ENCODE measurements at places on chromosomes 1 and 21.

DNA sequence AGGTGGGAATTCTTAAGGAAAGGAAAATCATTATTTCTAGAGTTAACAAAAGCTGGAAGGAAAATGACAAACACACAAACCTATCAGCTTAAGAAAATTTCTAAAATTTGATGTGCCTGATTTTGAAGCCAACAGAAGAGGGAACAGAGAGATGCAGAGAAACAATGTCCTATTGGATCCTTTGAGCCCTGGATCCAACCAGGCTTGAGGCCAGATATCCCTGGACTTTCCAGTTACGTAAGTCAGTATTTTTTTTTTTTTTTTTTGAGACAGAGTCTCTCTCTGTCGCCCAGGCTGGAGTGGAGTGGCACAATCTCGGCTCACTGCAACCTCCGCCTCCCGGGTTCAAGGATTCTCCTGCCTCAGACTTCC, 648.9 kb downstream of the KIF26B start:
- DNase-seq = no peak

DNA sequence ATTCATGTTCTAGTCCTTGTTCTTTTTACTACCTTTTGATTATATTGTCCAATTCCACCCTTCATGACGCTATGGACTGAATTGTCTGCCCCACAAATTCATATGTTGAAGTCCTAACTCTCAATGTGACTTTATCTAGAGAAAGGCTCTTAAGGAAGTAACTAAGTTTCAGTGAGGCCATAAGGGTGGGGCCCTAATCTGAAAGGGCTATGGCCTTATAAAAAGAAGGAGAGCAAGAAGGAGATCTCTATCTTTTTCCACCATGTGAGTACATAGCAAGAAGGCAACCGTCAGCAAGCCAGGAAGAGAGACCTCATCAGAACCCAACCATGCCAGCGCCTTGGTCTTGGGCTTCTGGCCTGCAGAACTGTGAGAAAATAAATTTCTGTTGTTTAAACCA, 95.9 kb downstream of the HIVEP3 start:
- no peak for DNase-seq

- DNase-seq = no peak
These were observed 2.4 kb downstream of the BLACAT1 start for GRCh38 chr1:205453466-205453865.

GRCh38 chr1:22709227-22709626, 1.4 kb upstream of the EPHB2 start:
- DNase-seq = no peak

DNA sequence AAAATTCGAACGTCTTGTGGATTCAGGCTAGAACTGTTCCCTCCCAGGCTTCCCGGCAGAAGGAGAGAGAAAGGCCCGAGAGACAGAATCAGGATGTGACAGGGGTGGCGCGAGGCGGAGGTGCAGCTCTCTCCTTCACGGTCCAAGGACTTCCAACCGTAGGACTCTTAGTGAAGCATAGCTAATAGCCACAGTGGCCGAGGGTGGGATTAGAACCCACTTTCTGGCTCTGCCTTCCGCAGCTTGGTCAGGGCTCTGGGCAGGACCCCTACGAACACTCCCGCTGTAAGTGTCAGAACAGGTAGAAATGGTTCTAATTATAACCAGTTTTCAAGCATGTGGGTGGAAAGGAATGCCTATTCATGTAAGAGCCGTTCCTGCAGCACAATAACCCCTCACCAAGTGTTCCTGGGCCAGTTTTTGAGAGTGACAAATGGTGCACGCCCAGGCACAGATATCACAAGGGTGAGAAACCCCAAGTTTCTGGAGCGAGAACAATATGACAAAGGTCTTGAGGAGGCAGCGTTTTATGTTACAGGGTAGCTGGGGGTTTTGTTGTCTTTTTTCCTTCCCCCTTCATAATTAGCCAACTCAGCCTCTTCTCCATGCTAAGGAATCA, 86.4 kb downstream of the SYF2 start:
- DNase-seq = no peak

GRCh38 chr1:92980732-92981647, 19.7 kb upstream of the DIPK1A start:
- DNase-seq = no peak

- peak; percentile 32 for DNase-seq
These were observed 14.4 kb downstream of the CD58 start for GRCh38 chr1:116556289-116557006.

GRCh38 chr1:24193046-24193445, 6.0 kb upstream of the IFNLR1 start:
- no peak for DNase-seq

- no peak for DNase-seq
These were observed 65.2 kb downstream of the FCRL5 start for GRCh38 chr1:157487096-157487495.

DNA sequence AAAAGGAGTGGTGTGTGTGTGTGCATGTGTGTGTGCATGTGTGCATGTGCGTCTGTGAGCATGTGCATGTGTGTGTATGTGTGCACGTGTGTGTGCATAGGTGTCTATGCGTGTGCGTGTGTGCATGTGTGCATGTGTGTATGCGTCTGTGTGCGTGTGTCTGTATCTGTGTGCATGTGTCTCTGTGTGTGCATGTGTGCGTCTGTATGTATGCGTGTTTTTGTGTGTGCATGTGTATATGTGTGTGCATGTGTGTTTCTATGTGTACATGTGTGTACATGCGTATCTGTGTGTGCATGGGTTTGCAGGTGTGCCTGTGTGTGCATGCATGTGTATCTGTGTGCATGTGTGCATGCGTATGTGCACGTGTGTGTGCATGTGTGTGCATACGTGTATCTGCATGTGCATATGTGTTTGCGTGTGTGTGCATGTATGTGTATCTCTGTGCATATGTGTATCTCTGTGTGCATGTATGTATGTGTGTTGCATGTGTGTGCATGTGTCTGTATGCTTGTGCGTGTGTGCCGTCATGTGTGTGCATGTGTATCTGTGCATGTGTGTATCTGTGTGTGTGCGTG, 77.9 kb downstream of the TCP10L start:
- no peak for DNase-seq

GRCh38 chr1:171545523-171545922, 60.2 kb downstream of the PRRC2C start:
- DNase-seq = no peak

- DNase-seq = no peak
These were observed 516.9 kb downstream of the BRINP3 start for GRCh38 chr1:189960769-189961168.

- DNase-seq = no peak
These were observed 105.0 kb downstream of the KIAA0319L start for GRCh38 chr1:35452106-35452774.

DNA sequence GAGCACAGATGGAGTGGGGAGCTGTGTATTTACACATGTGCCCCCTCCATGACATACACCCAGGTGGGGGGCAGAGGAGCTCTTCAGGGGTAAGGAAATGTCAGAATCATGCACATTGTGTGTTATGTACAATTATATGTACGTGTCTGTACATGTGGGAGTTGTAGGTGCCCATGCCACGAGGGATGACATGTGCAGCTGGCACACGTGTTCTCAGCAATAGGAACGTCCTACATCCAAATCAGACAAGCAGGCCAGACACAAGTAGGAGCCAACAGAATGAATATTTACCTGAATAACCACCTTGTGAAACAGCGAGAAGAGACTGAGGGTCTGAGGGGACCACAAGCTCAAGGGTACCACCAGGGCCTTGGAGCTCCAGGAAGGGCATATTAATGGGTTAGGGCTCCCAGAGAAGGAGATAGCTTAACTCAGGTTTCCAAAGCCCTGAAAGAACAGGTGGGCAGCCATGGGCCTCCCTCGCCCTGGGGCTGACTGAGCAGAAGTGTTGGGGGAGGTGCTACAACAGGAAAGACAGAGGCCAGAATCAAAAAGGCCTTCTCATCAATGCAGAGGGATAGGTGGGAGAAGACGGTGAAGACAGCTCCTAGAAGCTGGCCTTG, 3.2 kb downstream of the COL16A1 start:
- no peak for DNase-seq

- DNase-seq = no peak
These were observed 81.1 kb downstream of the PGM1 start for GRCh38 chr1:63674238-63674864.

- no peak for DNase-seq
These were observed 156.3 kb downstream of the C1orf94 start for GRCh38 chr1:34332996-34333395.

DNA sequence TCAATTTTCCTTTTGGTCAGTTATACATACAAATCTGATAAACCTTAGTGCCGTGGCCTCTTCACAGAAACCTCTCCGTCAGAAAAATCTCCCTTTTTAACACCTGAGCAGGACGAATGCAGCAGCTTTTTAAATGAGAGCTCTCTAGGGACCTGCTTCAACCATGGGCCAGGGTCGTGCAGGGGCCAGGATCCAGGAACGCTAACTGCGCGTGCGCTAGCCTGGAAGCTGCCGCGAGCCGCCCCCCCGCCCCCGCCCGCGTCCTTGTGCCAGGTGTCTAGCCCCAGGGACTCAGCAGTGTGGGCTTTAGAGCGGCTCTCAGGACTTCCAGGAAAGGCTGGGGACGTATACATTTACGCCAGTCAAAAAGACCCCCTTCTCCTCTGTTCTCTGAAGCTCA, 136.8 kb upstream of the FMN2 start:
- no peak for DNase-seq

GRCh38 chr21:36744560-36745231, 45.8 kb downstream of the SIM2 start:
- no peak for DNase-seq

DNA sequence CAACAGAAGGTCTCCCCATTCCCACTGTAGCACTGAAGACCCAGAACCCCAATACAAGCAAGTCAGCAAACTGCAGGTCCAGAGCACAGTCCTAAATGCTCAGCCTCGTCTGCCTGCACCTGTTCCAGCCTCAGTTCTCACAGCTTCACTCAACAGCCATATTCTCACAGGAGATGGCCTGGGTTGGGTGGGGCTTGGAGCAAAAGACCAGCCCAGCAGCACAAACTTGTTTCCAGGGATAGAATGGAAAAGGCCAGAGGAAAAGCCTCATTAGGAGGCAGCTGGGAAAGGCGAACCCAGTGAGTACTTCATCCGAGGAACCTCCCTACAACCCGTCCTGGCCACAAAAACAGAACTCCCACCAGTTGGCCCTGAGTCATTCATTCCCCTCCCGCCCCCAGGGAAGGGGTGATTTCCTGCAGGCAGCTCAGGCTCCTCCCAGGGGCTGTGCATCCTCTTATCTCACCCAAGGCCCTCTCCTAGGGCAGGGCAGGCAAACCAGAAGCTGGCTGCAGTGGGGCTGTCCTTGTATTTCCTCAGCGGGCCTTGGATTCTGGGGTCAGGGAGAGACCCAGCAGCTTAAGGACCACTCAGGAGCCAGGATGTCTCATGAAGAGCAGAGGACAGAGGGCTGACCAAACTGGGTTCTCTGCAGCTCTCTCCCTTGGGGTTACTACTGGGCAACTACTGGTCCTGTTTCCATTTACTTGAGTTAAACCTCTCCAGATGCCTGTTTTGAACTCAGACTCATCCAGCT, 7.4 kb upstream of the MPL start:
- DNase-seq = no peak

DNA sequence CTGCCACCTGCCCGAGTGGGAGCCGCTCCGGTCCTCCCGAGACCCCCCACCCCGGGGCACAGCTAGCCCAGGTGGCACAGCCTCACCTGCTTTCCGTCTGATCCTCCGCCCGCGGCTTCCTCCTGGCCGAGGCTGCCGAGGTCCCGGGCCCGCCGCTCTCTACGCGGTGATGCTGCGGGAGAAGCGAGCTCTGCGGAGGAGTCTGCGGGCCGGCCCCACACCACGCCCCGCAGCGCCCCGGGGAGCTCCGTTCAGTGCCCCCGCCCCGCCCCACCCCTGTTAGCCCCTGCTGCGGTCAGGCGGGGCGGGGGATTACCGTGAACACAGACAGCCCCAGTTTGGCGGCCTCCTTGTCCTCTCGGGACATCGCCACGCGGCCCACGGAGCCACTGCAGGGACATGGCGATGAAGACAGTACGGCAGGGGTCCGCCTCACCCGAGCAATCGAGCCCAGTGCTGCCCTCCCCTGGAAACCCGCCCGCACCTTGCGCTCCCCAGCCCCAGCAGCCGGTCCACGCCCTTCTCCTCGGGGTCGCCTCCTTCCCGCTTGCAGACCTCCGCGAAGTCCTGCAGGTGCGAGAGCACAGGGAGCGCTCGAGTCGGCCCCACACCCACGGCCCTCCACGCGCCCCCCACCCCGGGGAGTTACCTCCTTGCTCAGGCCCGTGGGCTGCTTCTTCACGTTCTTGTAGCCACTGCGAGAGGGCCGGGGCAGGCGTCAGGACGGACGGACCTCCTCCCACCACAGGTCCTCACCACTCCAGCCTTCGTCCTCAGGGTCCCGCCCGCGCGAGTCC, 933 bp downstream of the C1orf35 start:
- no peak for DNase-seq

DNA sequence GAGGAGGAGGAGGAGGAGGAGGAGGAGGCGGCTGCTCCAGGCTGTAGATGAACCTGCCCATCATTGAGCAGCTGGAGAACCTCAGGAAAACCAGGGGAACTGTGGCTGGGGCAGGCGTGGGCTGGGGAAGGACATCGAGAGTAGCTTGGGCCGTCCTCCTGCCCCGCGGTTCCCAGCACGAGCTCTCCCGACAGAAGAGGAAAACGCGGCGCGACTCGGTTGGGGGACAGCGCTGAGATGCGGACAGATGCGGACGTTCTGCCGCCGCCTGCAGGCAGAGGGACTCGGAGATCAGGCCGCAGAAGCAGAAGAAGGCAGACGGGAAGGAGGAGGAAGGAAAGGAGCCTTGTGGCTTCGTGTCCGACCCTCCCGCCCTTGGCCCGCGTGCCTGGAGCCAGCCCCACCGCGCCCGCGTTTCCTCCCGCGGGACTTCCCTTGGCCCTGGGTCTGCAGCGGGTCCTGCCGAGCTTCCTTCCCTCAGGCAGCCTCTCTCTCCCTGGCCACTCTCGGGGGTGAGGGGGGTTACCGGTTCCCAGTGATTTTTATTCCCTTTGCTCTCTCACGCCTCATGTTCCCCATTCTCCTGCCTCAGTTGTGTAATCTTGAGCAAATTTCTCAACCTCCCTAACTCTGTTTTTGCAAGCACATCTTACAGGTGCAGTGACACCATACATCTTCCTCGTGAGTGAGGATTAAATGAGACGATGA, 1.7 kb upstream of the TNFRSF9 start:
- no peak for DNase-seq

DNA sequence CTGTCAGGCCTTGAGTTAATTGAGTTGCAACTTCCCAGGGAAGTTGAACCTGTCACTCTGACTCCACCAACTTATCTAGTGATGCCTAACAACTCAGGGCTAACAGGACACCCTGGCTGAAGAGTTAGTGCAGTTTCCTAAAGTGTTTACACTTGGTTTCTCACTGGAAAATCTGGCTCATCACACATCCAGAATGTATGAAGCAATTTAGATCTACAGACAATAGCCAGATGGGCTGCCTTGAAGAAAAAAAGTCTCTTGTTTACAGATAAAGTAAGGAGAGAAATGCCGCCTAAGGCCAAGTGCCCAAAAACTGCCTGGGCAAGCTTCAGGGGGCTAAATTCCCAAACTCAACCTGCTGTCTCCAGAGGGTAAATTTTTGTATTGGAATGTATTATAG, 446.3 kb upstream of the NCAM2 start:
- no peak for DNase-seq

- no peak for DNase-seq
These were observed 82.2 kb upstream of the BMP8A start for GRCh38 chr1:39409055-39409816.

- no peak for DNase-seq
These were observed 212.5 kb downstream of the NPHP4 start for GRCh38 chr1:5779608-5780323.
